ENCODE measurements at places on chromosomes 3 and 15. TPM values are rescaled to one million over a fixed set of nuclear protein-coding genes. Genes with fewer than 3 reads are reported as not detected.

The RTP1 gene
- not detected for total RNA-seq

The MPI gene
- total RNA-seq: 54.4 TPM

The IL17RD gene
- 4.7 TPM for total RNA-seq

The STRIT1 gene
- not detected for total RNA-seq

The AADAC gene
- 0.09 TPM for total RNA-seq

The TEX55 gene
- not detected for total RNA-seq

The THBS1 gene
- total RNA-seq: 791 TPM

The LMAN1L gene
- total RNA-seq: not detected

The SGO1 gene
- 0.17 TPM for total RNA-seq

The OCA2 gene
- total RNA-seq: not detected

The ATP1B3 gene
- 30.6 TPM for total RNA-seq

The ST3GAL6 gene
- 1.3 TPM for total RNA-seq

The RAD54L2 gene
- 9.9 TPM for total RNA-seq

The MORC1 gene
- not detected for total RNA-seq

The CCDC39 gene
- total RNA-seq: 0.52 TPM

The LRRC3B gene
- total RNA-seq: not detected

The ANKRD63 gene
- total RNA-seq: not detected

The FRMD4B gene
- under 0.01 TPM for total RNA-seq

The SNX22 gene
- total RNA-seq: 0.26 TPM

The POPDC2 gene
- total RNA-seq: 0.26 TPM

The TGM5 gene
- total RNA-seq: not detected

The ADIPOQ gene
- not detected for total RNA-seq

The SERPINI2 gene
- not detected for total RNA-seq

The UBAP1L gene
- 0.95 TPM for total RNA-seq

The INKA1 gene
- total RNA-seq: 12.1 TPM

The REC114 gene
- total RNA-seq: not detected

The EXD1 gene
- total RNA-seq: not detected

The TRPM1 gene
- not detected for total RNA-seq

The PIGBOS1 gene
- 5.8 TPM for total RNA-seq

The TMEM212 gene
- total RNA-seq: not detected

The PTPRG gene
- total RNA-seq: 32.6 TPM

The LRTM1 gene
- not detected for total RNA-seq

The KIF15 gene
- total RNA-seq: 1.3 TPM

The CAMK2N2 gene
- 0.16 TPM for total RNA-seq

The ASB14 gene
- 0.17 TPM for total RNA-seq

The EPHB3 gene
- 15.5 TPM for total RNA-seq

The NEDD4 gene
- total RNA-seq: 24.1 TPM

The XYLB gene
- total RNA-seq: 3.6 TPM

The GOLGA6A gene
- total RNA-seq: under 0.01 TPM

The TLR9 gene
- total RNA-seq: under 0.01 TPM

The RBM5 gene
- 115 TPM for total RNA-seq

The DOCK3 gene
- total RNA-seq: 0.16 TPM

The SNTN gene
- not detected for total RNA-seq

The COMMD4 gene
- total RNA-seq: 80.1 TPM

The XCR1 gene
- total RNA-seq: not detected

The IMPG2 gene
- 0.86 TPM for total RNA-seq

The SLC22A14 gene
- under 0.01 TPM for total RNA-seq

The PFN2 gene
- 248 TPM for total RNA-seq

The MYL3 gene
- total RNA-seq: 0.09 TPM

The BNC1 gene
- total RNA-seq: 4.3 TPM

The HAPLN3 gene
- 1.9 TPM for total RNA-seq

The C3orf49 gene
- not detected for total RNA-seq

The CYP1A2 gene
- total RNA-seq: not detected

The CCR3 gene
- total RNA-seq: 0.09 TPM

Measured in bronchial smooth muscle cell (primary cell).